ENCODE measurements at places on chromosomes 16 and 17.

DNA sequence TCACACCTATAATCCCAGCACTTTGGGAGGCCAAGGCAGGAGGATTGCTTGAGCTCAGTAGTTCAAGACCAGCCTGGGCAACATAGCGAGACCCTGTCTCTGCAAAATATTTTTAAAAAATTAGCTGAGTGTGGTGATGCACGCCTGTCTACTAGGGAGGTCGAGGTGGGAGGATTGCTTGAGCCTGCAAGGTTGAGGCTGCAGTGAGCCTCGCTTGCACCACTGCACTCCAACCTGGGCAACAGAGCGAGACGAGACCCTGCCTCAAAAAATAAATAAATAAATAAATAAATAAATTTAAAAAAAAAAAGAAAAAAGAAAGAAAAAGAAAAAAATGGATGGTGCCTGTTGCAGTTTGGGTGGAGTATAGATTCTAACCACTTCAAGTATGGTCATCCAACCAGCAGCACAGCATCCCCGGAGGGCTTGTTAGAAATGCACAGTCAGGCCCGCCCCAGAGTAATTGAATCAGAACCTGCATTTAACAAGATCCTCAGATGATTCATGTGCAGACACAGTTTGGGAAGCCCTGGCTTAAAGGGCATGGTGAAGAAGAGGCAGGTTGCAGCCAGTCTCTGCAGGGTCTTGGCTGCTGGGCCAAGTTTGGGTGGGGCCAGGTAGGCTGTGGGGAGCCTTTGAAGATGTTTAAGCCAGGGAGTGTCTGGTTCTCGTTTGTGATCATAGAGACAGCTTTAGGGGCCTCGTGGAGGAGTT, 40.8 kb downstream of the MRC2 start:
- no peak for DNase-seq

DNA sequence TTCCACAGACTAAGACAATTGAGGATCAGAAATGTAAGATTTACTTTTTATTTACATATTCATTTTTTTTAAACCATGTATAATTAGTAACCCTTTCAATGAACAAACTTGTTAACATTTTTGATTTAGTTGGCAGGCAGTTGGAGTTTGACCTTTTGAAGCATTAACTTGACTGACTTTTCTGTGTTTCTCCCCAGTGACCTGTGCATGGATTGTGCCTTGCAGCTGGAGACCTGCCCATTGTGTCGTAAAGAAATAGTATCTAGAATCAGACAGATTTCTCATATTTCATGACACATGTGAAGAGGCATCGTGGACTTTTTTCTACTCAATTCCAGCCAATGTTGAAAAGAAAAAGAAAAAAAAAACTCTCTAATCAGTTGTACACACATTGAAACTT, 6.4 kb upstream of the ARL2BP start:
- no peak for DNase-seq

DNA sequence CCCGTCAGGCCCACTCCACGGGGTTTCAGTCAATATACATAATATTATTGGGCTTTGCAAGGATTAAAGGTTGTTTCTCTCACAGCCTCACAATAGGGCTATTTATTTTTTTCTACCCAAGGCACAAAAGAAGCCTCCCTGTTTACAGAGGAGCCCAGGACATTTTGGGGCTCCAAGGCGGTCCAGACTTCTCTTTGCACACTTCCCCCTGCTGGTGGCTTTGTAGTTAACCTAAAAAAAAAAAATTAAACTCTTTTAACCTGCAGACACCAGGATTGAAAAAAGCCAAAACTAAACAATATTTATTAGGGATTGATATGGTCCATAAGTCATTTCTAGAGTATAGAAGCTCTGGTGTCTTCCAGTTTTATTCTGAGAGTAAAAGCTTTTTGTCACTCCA, 169.7 kb upstream of the ZFHX3 start:
- DNase-seq, result no peak

DNA sequence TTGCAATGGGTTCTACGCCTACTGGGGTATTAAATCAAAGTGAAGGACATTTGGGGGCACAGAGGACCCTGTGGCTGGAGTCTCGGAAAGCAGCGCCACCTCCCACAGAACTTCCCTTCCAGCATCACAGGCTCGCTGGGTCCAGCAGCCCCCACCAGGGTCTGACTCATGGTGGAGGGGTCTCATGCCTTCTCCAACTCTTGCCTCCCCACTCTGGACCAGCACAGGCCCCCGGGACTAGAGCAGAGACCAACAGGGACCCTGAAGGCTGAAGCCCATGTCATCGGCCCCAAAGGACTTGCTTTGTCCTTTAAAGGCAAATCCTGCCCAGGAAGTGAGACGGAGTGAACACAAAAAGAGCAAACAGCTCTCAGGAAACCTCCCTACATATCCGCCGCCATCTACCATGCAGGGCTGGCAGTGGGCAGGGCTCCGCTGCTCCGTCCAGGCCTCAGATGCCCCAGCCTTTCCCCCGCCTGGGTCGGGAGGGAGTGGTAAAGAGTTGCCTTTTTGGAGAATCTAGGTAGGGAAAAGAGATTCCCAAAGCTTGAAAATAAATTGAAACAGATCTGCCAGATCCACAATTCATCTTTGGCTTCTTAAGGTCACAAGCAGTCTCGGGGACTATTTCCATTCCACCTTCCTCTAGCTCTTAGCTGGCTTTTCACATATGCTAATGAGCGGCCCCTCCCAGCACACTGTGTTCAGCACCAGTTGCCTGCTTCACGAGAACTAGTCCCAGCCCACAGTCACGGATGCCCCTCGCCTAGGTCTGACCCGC, 2.1 kb upstream of the GPRC5C start:
- no peak for DNase-seq

- no peak for DNase-seq
Measured at GRCh38 chr16:54954220-54954619, 23.6 kb downstream of the IRX5 start.

DNA sequence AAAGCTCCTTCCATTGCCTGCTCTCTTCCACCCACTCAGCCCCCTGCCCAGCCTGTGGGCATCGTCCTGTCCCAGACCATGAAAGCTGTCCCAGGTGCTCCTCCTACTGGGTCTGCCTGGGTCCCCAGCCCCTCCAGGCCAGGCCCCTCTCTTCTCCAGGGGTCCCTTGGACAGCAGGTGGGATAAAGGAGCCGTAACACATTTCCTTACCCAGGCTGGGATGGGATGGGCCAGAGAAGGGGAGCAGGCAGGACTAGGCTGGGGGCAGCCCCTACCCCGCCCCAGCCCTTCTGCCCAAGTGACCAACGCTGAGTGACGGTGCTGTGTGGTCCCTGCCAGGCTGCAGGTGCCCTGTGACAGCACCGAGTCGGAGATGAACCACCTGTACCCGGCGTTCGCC, 80.1 kb downstream of the MGAT5B start:
- no peak for DNase-seq

DNA sequence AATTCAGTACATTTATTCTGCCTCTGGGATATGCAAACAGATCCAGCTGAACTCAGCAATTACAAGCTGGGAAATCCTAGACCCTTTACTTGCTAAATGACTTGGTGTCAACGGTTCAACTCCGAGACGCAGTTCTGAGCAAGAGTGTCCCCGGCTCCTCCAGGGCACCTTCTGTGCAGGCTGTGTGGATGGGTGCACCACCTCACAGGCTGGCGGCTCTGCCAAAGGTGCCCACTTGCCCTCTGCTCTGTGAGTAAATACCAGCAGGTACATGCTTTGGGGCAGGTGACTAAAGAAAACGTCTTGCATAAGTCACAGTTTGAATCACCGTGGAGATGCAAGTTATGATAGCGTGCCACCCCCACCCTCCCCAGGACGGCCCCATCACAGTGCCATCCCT, 23.3 kb downstream of the MAP1LC3B start:
- no peak for DNase-seq

DNA sequence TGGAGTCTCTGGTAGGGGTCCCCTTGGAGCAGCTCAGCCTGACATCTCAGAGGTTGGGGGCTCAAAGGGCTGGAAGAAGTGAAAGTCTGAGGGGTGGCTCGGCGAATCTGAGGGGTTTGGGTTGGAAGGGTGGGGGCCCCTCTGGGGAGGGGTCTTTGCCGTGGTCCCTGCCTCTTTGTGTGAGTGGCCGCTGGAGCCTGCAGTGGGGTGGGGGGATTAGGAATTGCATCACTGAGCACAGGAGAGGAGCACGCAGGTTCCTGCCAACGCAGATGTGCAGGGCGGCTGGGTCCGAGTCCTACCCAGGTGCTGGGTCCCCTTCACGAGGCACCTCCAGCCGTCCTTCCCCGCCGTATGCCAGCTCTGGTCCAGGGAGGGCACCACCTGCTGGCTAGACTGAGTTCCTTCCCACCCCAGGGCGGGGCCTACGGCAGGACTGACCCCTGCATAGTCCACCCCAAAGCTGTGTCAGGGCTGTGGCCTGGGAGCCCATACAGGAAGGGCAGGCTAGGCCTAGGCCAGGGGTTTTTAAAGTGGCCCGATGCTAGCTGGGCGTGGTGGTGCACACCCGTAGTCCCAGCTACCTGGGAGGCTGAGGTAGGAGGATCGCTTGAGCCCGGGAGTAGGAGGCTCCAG, 9.9 kb downstream of the FMNL1 start:
- DNase-seq, result no peak

GRCh38 chr17:49727380-49727779, 19.6 kb upstream of the SLC35B1 start:
- DNase-seq, result peak; percentile 61
